ENCODE measurements at places on chromosomes 2 and 18.
A peak's percentile ranks its signal among the peaks of the same experiment; 100 is the strongest.

DNA sequence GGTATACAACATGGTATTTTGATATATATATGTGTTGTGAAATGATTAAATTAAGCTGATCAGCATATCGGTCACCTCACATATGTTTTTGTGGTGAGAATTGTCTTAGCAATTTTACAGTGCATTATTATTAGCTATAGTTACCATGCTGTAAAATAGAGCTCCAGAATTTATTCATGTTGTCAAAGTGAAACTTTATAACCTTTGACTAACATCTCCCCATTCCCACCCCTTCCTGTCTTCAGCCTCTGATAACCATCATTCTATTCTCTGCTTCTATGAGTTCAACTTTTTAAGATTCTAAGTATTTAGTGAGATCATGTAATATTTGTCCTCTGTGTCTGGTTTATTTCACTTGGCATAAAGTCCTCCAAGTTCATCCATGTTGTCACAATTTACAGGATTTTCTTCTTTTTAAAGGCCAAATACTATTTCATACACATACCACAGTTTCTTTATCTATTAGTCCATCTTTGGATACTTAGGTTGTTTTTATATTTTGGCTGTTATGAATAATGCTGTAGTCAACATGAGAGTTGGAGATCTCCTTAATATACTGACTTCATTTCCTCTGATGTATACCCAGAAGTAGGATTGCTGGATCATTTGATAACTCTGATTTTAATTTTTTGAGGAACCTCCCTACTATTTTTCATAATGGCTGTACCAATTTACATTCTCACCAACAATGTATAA, 30.3 kb downstream of the NCOA1 start:
- DNase-seq: no peak

GRCh38 chr2:42752816-42753813, 10.8 kb downstream of the OXER1 start:
- DNase-seq: no peak

DNA sequence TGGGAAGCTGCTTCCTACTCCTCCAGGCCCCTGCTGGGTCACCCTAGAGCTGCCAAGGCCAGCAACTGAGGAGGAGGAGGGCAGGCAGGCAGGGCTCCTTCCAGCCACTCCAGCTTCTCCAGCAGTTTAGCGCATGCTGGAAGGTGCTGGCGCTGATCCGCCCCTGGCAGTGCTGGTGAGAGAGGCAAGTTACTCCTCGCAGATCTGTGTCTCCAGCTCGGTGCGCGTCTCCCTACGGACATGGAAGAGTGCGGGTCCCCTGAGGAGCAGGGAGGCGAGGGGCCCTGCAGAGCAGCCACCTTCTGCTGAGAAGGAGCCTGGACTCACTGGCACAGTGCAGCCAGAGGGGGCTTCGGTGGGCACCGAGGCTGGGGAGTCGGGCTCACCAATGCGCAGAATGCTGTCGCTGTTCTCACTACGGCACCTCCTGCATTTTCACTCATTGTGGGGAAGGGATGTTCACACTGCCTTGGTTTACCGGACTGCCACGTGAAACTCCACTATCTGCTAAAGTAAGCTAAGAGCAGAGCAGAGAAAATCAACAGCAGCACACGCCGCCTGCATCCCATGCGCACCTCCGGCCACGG, 206.0 kb downstream of the HDAC4 start:
- no peak for DNase-seq

- DNase-seq: peak; percentile 99
These were observed 73.8 kb downstream of the TRABD2A start for GRCh38 chr2:84807063-84807485.

GRCh38 chr2:3390041-3390440, 10.5 kb downstream of the TRAPPC12 start:
- no peak for DNase-seq

- DNase-seq: no peak
These were observed 74.7 kb upstream of the RAB6C start for GRCh38 chr2:129904532-129905446.

GRCh38 chr2:191638079-191638801, 39.7 kb upstream of the NABP1 start:
- DNase-seq: no peak

DNA sequence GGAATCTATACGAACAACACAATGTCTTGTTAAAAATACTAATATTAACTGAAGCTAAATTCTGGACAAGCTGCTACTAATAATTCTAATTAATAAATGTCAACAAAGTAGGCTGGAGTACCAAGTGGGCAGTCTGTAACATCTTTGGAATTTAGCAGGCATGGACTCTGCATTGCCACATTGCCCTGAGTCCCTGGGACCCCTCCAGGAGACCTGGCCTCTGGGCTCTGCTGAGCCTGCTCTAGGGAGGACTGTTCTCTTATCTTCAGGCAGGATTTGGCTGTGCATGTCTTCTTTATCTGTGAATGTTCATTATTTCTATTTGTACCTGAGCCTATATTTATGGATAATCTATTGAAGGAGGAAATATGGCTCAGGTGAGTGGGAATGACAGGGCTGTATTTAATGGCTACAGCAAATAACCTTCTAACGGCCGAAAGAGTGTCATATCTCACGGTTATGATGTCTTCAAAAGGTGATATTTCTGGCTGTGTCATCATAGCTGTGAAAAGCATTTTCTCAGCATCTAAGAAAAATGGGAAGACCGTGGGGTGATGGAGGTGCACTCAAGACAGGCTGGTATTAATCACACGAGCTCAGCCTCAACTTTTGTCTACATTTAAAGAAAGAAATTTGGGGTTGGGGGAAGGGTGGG, 28.6 kb upstream of the SETBP1 start:
- DNase-seq: no peak

- no peak for DNase-seq
These were observed 102.0 kb downstream of the DCDC2C start for GRCh38 chr2:3805201-3805939.

GRCh38 chr2:1969701-1970015, 225.3 kb upstream of the PXDN start:
- no peak for DNase-seq

DNA sequence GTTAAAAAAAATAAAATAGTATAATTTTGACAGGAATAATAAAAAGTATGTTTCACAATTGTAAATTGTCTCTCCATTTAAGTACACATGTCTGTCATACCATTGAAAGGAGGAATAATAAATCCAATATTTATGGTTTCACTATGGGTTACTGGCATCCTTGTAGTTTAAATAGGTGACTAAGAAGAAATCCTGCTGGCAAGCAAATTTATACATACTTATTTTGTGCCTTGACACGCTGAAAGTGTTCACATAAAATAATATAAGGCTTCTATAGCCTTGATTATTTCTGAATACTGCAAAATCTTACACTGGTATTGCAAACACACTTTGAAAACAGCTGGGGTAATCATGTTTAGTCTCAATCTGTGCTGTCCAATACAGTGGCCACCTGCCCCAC, 138.3 kb upstream of the ETAA1 start:
- no peak for DNase-seq

DNA sequence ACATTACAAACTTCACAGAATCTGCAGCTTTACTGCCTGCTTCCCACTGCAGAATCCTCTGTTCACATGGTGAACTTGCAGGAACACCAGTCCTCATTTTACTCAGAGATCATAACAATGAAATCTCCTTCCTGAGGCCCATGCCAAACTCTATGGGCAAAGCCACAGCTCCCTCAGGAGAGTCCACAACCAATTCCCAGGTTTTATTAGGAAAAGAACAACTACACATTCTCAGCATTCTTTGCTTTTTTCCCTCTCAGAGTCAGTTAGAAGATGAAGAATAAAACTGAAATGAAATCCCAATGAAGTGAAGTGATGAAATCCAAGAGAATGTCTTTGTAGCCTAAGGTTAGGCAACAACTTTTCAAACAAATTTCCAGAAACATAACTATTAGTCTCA, 233.7 kb downstream of the DSEL start:
- DNase-seq: peak; percentile 2

DNA sequence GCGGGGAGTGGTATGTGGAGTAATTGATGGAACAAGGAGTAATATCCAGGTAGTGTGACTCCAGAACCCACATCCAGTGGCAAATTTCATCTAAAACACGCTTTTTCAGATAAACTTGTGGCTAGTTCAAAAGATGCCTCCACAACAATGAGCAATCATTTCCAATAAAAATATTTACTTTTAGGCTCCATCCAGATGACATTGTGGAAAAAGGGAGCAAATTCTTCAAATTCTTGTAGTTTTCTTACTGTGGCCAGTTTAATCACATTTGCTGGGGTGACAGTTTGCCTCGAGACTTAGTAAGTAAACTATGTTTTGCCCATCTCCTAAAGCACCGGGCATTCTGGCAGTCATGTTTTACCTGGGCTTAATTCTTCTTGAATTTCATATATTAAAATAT, 243.6 kb downstream of the IRS1 start:
- DNase-seq: peak; percentile 20

GRCh38 chr2:195647302-195647701, 9.7 kb upstream of the SLC39A10 start:
- DNase-seq: no peak

GRCh38 chr18:64403784-64404503, 255.1 kb upstream of the LINC00305 start:
- DNase-seq: no peak

DNA sequence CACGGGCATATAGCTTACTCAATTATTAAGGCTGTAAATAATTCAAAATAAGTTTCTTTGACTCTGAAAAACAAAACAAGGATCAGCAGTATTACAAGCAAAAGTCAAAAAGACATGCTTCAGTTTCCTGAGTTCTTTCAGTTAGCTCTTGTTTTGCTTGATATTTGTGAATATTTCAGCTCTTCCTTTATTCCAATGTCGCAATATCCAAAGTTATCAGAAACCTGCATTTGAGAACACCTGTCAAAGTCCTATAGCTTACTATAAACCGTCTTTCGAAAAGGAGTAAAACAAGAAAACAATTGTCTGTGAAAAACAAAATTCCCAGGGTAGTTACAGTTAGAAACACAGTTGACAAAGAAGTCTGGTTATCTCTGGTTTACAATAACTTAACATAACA, 14.7 kb downstream of the CYP27A1 start:
- no peak for DNase-seq

DNA sequence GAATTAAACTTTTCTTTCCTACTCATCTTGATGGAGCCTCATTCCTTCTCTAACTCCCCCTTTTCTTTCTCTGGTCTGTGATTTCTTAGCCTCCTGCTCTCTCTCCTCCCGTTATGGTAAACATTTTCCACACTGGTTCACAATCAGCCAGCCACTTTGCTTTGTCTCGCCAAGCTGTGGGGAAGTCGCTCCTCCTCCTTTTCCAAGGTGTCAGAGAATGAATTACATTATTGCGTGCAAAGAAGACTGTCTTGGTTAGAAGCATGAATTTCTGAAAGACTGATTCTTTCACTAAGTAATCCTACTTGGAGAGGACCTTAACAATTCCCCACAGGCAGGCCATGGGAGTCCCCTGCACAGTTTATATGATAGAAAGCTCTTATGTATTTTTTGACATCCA, 46.1 kb downstream of the RASGRP3 start:
- peak; percentile 73 for DNase-seq

DNA sequence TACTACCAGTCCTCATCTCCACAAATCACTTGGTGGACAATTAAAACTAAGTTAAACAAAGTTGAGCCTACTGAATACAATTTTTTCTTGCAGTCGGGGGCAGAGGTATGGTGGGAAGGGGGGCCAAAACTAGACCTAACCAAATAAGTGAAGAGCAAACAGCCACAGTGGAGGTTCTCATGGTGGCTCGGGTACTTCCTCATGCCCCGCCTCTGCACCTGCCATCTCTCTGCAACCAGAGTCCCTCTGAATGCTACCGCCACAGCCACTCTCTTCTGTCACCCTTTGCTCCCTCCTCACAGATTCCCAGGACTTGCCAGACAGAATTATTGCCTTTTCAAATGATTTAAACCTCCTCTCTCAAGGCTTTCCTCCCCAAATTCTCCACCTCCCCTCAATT, 204.2 kb downstream of the TMEM247 start:
- no peak for DNase-seq

- no peak for DNase-seq
These were observed 635 bp upstream of the ADRA2B start for GRCh38 chr2:96116879-96117533.

DNA sequence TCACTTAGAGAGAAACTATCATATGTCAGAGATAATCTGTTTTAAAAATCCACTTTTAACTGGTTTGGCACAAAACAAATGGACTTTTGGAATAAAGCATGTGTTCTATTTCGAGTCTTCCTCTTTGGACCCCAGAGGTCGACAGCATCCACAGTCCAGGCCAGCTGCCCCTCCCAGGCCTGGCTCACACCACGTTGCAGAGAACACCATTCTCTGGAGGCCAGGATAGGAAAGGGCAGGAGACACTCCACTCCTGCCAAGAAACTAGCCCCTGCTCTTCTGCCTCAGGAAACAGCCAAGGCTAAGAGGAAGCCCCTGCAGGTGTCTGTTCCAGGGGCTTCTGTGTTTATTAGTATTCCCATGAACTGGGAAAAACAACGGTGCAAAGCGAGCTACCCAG, 456.6 kb upstream of the ID2 start:
- DNase-seq: no peak

GRCh38 chr2:111171337-111171930, 50.7 kb downstream of the BCL2L11 start:
- DNase-seq: no peak

DNA sequence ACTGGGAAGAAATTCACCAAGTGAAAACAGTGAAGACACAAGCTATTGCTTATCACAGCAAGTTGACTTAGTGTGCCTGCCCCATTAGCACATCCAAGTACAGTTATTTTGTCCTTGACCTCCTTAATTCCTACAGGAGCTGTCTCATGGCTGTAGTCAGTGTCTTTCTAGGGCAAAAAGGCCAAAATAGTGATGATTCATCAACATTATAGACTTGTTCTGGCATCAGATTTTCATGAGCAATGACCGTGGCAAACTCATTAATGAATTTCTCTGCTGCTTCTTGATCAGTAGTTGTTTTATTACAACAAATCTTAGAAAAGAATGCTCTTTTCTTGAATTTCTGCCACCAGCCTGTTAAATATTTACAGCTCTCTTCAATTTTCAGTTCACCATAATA, 1169.3 kb upstream of the DDX18 start:
- no peak for DNase-seq

GRCh38 chr2:114786901-114787300, 344.5 kb downstream of the DPP10 start:
- DNase-seq: no peak

- no peak for DNase-seq
These were observed 431.5 kb downstream of the RNF144A start for GRCh38 chr2:7348761-7349160.

- DNase-seq: peak; percentile 86
These were observed 82.9 kb downstream of the TNS1 start for GRCh38 chr2:217919781-217920351.

All from astrocyte (in vitro differentiated cells and primary cell).